Activated CD4-positive, alpha-beta T cell treated with anti-CD3 and anti-CD28 coated beads, Interleukin-2, amount 10 ng/mL, durations not matched to agents 7 days and 5 days (primary cell): ENCODE measurements at places on chromosomes 5 and 9. TPM values are rescaled to one million over a fixed set of nuclear protein-coding genes. Genes with fewer than 3 reads are reported as not detected.

- H3K4me1 ChIP-seq: no peaks in the 10 kb centered on the region
- no peak for DNase-seq
- H3K27me3 ChIP-seq: no peaks in the 10 kb centered on the region
- H3K36me3 ChIP-seq: no peaks in the 10 kb centered on the region
- H3K27ac ChIP-seq: no peak overlapping the region
Observed at GRCh38 chr9:2966565-2967300, 122.8 kb upstream of the PUM3 start.

DNA sequence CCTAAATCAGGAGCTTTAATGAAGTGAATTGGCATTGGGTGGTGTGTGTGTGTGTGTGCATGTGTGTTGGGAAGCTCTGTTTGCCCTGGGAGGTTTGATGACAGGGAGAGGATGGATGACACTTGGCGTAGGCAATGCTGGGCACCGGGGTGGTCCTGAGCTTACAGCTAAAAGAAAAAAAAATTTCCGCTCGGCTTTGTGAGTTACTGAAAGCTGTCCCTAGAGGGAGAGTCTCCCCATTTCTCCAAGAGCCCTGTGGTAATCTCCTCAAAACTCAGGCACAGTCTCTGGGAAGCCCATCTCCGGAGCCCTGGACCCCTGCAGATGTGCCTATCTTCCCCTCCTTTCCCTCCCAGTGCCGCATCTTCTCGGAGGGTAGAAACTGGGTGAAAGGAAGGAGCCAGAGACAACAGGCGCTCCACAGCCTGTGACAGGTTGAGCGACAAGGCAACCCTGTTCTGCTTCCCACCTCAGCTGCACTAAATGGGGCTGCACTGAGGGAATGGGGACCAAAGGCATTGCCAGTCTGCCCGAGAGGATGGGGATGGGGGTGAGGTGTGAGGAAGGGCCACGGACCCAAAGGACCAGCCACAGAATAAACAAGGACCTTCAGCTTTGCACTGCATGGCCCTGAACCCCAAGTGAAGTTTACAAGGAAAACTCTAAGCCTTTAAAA is 35.8 kb upstream of the TIFAB start:
- no peak overlapping the region for H3K4me3 ChIP-seq
- H3K36me3 ChIP-seq: peaks cover 2% of the 10 kb centered on the region
- no peak for DNase-seq
- H3K27me3 ChIP-seq: peaks cover 76% of the 10 kb centered on the region
- peaks cover 7% of the 10 kb centered on the region for H3K4me1 ChIP-seq
- H3K27ac ChIP-seq: no peak overlapping the region

GRCh38 chr5:132492386-132493125 is 2.0 kb upstream of the IRF1 start:
- peak overlapping the region; percentile 83 for H3K4me3 ChIP-seq
- H3K27me3 ChIP-seq: no peaks in the 10 kb centered on the region
- H3K27ac ChIP-seq: peak overlapping the region; percentile 98
- H3K4me1 ChIP-seq: peaks cover 57% of the 10 kb centered on the region
- H3K36me3 ChIP-seq: peaks cover 28% of the 10 kb centered on the region
- DNase-seq: no peak

- H3K36me3 ChIP-seq: no peaks in the 10 kb centered on the region
- no peak overlapping the region for H3K4me3 ChIP-seq
- H3K4me1 ChIP-seq: no peaks in the 10 kb centered on the region
- H3K27me3 ChIP-seq: no peaks in the 10 kb centered on the region
- H3K27ac ChIP-seq: no peak overlapping the region
- DNase-seq: no peak
Observed at GRCh38 chr5:105952875-105953274, 1717.9 kb downstream of the EFNA5 start.

GRCh38 chr9:125995006-125995405 is 247.8 kb downstream of the PBX3 start:
- no peaks in the 10 kb centered on the region for H3K36me3 ChIP-seq
- no peak for DNase-seq

GRCh38 chr9:96367943-96368342 is 15.6 kb downstream of the SLC35D2 start:
- no peak overlapping the region for H3K4me3 ChIP-seq
- no peaks in the 10 kb centered on the region for H3K4me1 ChIP-seq
- H3K27ac ChIP-seq: no peak overlapping the region
- DNase-seq: no peak
- H3K27me3 ChIP-seq: no peaks in the 10 kb centered on the region
- H3K36me3 ChIP-seq: peaks cover 3% of the 10 kb centered on the region

DNA sequence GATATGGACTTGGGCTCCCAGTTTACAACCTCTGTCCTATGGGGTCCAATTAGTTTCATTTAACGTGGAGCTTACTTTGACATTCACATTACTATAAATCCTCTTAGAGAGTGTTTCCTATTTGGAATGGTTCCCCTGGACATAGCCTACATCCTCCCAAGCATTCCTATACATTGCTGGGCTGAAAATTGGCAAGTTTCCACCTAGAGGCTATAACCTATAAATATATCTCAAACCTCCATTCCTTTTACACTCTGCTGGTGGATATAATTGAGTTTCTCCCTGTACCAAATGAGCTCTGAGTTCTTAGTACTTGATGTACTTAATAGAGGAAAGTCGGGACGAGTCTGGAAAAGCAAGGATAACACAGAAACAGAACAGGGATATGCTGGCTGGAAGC is 172.8 kb downstream of the ASTN2 start:
- no peaks in the 10 kb centered on the region for H3K36me3 ChIP-seq
- H3K4me1 ChIP-seq: no peaks in the 10 kb centered on the region
- no peak overlapping the region for H3K4me3 ChIP-seq
- no peak overlapping the region for H3K27ac ChIP-seq
- DNase-seq: no peak

GRCh38 chr5:131280417-131280816 is 16.6 kb downstream of the CDC42SE2 start:
- no peaks in the 10 kb centered on the region for H3K27me3 ChIP-seq
- peaks cover 66% of the 10 kb centered on the region for H3K36me3 ChIP-seq
- no peak for DNase-seq

- no peaks in the 10 kb centered on the region for H3K4me1 ChIP-seq
- no peak for DNase-seq
- no peak overlapping the region for H3K27ac ChIP-seq
- H3K27me3 ChIP-seq: peaks cover 2% of the 10 kb centered on the region
Observed at GRCh38 chr5:98318386-98318785, 455.1 kb upstream of the RGMB start.

DNA sequence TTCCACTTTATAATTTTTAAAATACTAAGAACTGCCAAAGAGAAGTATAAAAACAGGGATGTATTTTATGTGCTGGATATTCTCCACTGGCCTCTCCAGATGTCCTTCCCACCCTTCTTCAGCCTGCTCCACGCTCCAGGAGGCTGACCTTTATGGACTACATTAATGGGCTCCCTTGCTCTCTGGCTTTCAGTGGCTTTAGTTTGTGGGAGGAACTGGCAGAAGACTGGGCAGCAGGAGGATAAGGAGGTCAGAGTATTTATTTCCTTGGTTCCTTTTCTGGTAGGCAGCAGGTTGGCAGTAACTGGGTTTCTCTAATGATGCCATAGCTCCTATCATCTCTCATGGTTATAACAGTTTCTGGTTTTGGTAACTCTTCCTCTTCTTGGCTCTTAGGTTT is 133.9 kb downstream of the PAM start:
- H3K36me3 ChIP-seq: no peaks in the 10 kb centered on the region
- peaks cover 1% of the 10 kb centered on the region for H3K4me1 ChIP-seq
- DNase-seq: no peak
- no peak overlapping the region for H3K4me3 ChIP-seq
- no peaks in the 10 kb centered on the region for H3K27me3 ChIP-seq

GRCh38 chr5:123433596-123433995 is 10.4 kb upstream of the CEP120 start:
- no peaks in the 10 kb centered on the region for H3K27me3 ChIP-seq
- DNase-seq: no peak
- no peak overlapping the region for H3K27ac ChIP-seq
- H3K4me3 ChIP-seq: no peak overlapping the region

- no peak overlapping the region for H3K4me3 ChIP-seq
- no peak overlapping the region for H3K27ac ChIP-seq
- H3K4me1 ChIP-seq: peaks cover 9% of the 10 kb centered on the region
- no peaks in the 10 kb centered on the region for H3K36me3 ChIP-seq
Observed at GRCh38 chr5:172920447-172920849, 38.8 kb upstream of the RPL26L1 start.

- H3K4me1 ChIP-seq: no peaks in the 10 kb centered on the region
- no peaks in the 10 kb centered on the region for H3K36me3 ChIP-seq
- H3K27ac ChIP-seq: no peak overlapping the region
- H3K27me3 ChIP-seq: no peaks in the 10 kb centered on the region
- DNase-seq: no peak
Observed at GRCh38 chr5:66498791-66499207, 97.4 kb upstream of the MAST4 start.

DNA sequence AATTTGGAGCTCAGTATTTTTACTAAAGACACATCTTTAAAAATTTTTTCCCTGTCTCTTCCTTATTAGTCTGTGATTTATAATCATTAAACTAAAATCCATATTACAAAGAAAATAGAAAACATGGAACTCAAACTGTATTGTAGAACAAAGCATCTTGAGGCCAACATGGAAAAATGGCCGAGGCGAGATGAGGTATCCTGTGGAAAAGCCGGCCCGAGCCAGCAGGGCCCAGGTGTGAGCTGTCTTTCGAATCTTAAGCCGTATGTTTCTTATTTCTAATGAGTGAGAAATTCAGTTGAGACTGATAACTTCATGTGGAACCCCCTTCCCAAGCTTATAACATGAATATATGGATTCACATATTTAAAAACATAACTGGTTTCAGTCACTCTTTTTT is 170.4 kb upstream of the OTULINL start:
- H3K27me3 ChIP-seq: no peaks in the 10 kb centered on the region
- no peak overlapping the region for H3K4me3 ChIP-seq
- H3K36me3 ChIP-seq: peaks cover 2% of the 10 kb centered on the region
- DNase-seq: no peak
- peak overlapping the region; percentile 12 for H3K27ac ChIP-seq

GRCh38 chr9:91589101-91589553 is 165.5 kb upstream of the NFIL3 start:
- H3K4me1 ChIP-seq: no peaks in the 10 kb centered on the region
- peaks cover 3% of the 10 kb centered on the region for H3K27me3 ChIP-seq
- H3K36me3 ChIP-seq: no peaks in the 10 kb centered on the region

DNA sequence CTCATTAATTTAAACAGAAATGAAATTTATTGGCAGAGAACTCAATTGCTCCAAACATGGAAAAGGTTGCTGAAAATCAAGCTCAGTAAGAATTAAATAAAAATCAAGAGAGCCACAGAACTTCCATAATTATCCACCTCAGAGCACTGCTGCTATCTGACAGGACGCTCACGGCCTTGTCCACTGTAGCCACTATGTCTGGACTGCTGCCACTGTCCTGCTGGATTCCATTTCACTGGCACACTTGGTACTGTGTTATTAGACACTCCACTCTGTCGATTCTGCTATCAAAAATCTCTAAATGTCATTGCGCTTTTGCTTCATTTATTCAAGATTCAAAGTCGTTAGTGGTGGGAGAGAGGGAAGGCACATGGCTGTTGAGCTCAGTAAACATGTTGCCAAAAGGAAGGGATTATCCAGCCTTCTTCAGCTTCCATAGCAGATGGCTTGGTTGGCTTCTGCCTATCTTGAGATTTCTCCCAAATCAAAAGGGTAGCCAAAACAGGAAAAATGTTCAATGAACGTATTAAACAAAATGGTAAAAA is 815.0 kb downstream of the CDH18 start:
- H3K4me1 ChIP-seq: no peaks in the 10 kb centered on the region
- no peaks in the 10 kb centered on the region for H3K36me3 ChIP-seq
- no peak overlapping the region for H3K27ac ChIP-seq
- no peak for DNase-seq

GRCh38 chr9:107029146-107029545 is 166.2 kb downstream of the ZNF462 start:
- no peak overlapping the region for H3K27ac ChIP-seq
- DNase-seq: no peak
- peaks cover 16% of the 10 kb centered on the region for H3K4me1 ChIP-seq

GRCh38 chr9:138114501-138115245 is 237.1 kb downstream of the CACNA1B start:
- H3K4me3 ChIP-seq: no peak overlapping the region
- no peaks in the 10 kb centered on the region for H3K27me3 ChIP-seq
- H3K27ac ChIP-seq: no peak overlapping the region
- no peaks in the 10 kb centered on the region for H3K4me1 ChIP-seq

DNA sequence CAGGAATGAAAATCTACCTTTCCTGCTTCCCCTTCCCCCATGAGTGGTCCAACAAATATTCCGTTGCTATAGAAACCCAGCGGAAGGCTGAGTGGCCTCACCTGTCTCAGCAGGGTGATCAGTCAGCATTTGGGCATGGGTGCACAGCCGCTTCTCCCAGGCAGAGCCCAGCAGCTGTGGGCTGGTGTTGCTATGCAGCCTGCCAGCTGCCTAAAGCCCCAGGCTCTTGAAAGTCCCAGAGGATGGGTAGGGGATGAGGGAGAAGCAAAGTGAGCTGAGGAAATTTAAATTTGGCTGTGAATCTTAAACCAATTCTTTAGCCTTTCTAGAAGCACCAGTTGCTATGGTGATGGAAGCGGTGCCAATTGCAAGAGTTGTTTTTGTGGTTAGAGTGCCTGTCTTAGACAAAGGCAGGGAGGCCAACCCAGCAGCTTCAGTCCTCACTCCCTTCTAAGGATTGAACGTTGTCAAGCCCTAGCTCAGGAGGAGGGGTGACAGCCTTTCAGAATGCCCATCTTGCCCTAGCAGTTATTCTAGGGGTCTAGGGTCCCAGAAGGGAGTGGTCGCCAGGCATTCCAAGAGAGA is 151.5 kb upstream of the PITX1 start:
- no peak overlapping the region for H3K4me3 ChIP-seq
- peaks cover 2% of the 10 kb centered on the region for H3K4me1 ChIP-seq
- peaks cover 28% of the 10 kb centered on the region for H3K27me3 ChIP-seq
- no peaks in the 10 kb centered on the region for H3K36me3 ChIP-seq
- H3K27ac ChIP-seq: no peak overlapping the region

- H3K4me1 ChIP-seq: peaks cover 4% of the 10 kb centered on the region
- no peaks in the 10 kb centered on the region for H3K27me3 ChIP-seq
- peaks cover 42% of the 10 kb centered on the region for H3K36me3 ChIP-seq
Observed at GRCh38 chr9:120478208-120478607, 101.8 kb downstream of the CDK5RAP2 start.

CIZ1 gene
- total RNA-seq: 129 TPM

OTULINL gene
- 31.4 TPM for total RNA-seq

PRKAA1 gene
- 84.1 TPM for total RNA-seq

FXN gene
- total RNA-seq: 32.0 TPM

SLC28A3 gene
- 0.04 TPM for total RNA-seq

RXFP3 gene
- total RNA-seq: not detected

CDC25C gene
- 19.0 TPM for total RNA-seq

SPINK13 gene
- total RNA-seq: not detected

LCN9 gene
- total RNA-seq: not detected

SPATA9 gene
- total RNA-seq: not detected

WHRN gene
- total RNA-seq: 0.64 TPM

GABRA1 gene
- not detected for total RNA-seq

SEMA5A gene
- total RNA-seq: 0.12 TPM
